Cortex of kidney (tissue), 1 donor: ENCODE measurements at places on chromosomes 6 and 20.

GRCh38 chr20:58310291-58310782 lies 822 bp downstream of the RAB22A start:
- no peak for DNase-seq

DNA sequence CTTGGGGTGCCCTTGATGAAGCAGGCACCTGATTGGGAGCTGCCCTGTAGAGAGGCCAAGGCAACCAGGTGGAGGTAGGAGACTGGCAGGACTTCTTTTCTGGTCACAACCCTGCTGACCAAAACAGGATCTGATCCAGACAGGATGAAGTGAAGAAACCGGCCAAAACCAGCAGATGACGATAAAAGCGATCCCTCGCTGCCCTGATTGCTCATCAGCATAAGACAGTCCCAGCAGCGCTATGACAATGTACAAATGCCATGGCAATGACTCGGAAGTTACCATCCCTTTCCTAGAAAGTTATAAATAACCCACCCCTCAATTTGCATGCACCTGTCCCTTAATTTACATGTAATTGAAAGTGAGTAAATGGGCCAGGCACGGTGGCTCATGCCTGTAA lies 88.4 kb upstream of the PDE10A start:
- no peak for DNase-seq

DNA sequence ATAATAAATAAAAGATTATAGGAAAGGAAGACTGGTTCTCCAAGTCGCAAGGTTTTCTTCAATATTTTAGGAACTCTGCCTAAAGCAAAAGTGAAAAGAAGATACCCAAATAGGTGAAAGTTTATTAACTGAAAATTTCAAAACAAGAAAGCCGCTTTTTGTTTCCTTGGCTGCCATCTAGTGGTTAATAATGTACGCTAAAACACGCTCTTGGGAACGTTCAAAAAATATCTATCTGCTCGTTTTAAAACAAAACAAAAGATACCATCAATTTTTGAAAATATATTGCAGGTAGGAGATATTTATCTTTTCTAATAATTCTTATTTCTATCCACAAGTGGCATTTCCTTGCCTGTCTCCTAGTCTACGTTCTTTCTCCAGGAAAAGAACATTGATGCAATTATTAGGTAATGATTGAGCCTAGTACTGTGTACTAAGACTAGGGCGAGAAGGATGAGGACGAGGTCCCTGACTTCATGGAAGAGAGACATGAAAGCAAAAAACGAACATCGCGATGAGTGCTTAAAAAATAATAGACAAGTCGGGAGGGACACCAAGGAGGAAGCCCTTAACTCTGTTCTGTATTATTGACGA lies 97.2 kb downstream of the SPTLC3 start:
- DNase-seq, result no peak

- DNase-seq, result no peak
Measured at GRCh38 chr6:101716810-101717209, 323.3 kb downstream of the GRIK2 start.

GRCh38 chr6:37799263-37799644 lies 20.3 kb upstream of the ZFAND3 start:
- no peak for DNase-seq
